ENCODE measurements at places on chromosomes 6 and 20.

DNA sequence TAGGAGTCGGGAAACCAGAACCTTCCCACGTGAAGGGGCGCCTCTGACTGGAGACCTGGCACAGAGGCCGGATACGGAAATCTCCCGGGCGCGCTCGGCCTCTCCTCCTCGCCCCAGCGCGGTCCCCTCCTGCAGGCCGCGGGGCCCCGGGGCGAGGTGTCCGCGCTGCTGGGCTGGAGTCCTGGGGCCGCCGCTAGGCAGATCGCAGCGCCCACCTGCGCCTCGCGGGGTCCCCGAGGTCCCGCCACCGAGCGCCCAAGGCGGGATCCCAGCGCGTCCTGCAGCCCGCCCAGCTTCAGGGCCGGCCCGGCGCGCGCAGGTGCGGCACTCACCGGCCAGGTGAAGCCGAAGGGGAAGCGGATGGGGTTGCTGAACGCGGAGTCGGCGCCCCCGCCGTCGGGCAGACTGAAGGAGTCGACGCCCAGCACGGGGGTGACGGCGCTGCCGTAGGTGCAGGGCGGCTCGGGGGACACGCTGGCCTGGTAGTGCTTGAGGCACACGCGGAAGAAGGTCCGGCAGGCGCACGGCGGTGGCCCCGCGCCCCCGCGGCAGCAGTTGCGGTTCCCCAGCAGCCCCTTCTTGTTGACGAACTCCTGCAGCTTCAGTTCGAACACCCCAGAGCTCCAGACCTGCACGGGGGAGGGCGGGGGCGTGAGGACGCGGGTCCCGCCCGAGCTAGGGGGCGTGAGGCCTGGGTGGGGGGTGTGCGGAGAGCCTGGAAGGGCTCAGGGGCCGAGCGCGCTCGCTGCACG lies 1.5 kb downstream of the DLL1 start:
- DNase-seq, result no peak

- peak; percentile 57 for DNase-seq
These were observed 17.8 kb upstream of the HSF2 start for GRCh38 chr6:122381494-122382265.

DNA sequence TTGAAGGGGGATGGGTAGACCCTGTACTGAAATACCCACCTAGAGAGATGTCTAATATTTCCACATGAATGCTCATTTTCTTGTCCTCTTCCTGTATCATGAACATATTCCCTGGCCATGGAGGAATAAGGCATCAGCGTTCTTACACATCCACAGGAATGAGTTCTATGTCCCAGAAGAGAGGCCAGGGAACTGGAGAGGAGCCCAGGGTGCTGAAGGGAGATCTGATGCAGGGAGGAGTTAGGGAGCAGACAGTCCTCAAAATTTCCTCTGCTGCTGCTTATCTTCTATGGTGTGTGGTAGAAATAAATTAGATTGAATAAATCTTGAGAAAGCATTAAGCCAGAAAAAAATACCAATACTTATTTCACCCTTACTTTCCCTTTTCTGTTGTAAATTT lies 295.0 kb downstream of the KCNQ5 start:
- DNase-seq, result no peak

DNA sequence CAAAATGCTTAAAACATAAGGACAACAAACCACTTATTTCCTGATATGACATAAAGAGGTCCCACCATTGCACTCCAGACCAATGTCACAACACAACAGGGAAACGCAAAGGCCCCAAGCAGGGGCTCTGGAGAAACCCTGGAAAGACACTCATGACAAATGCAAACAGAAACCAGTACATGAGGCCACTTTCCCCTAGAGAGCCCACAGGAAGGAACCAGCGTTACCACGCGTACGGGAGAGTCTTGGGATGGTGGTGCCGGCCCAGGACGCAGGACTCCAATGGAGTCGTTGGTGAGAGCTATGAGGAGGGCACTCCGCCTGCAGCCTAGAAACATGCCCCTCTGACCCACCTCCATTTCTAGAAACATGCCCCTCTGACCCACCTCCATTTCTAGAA lies 20.2 kb downstream of the GMEB2 start:
- no peak for DNase-seq

GRCh38 chr6:118708744-118709143 lies 57.4 kb upstream of the CEP85L start:
- peak; percentile 38 for DNase-seq

GRCh38 chr20:671252-672030 lies 4.2 kb downstream of the SCRT2 start:
- no peak for DNase-seq

GRCh38 chr6:16486661-16487060 lies 248.3 kb downstream of the GMPR start:
- DNase-seq, result no peak

DNA sequence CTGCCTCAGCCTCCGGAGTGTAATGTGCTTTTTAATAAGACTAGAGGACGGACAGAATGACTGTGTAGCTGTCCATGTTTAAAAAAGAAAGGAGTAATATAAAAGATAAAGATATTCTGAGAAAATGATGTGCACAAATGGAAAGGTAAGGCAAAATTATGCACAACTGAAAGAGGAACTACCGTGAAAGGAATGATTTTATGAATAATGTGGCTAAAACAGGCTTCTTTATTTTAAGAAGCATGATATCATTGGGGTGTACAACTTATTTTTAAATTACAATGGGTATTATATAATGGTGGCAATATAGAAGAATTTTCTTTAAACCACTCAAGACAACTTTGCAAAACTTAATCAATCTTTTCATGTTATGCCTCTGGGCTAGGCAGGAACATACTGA lies 78.1 kb downstream of the FIG4 start:
- no peak for DNase-seq

DNA sequence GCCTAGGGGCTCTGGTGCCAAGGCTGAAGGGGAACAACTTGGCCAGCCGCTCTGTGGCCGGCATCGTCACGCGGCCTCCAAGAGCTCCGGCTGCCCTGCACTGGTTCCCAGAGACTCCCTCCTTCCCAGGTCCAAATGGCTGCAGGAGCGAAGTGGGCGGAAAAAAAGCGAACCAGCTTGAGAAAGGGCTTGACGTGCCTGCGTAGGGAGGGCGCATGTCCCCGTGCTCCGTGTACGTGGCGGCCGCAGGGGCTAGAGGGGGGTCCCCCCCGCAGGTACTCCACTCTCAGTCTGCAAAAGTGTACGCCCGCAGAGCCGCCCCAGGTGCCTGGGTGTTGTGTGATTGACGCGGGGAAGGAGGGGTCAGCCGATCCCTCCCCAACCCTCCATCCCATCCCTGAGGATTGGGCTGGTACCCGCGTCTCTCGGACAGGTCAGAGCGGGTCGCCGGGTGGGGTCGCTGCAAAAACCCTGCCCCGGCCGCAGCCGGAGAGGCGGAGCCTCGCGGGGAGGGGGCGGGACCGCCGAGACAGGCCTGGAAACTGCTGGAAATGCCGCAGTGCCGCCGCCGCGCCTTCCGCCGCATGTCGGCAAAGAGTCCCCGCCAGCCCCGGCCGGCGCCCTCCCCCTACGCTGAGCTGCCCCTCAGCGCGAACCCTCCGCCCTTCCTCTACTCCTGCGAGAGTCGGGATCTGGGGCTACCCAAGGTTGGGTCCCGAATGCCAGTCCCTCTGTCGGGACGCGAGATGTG lies 814 bp upstream of the HSP90AB1 start:
- DNase-seq, result peak; percentile 75

GRCh38 chr6:125804264-125804663 lies 13.5 kb downstream of the NCOA7 start:
- no peak for DNase-seq

DNA sequence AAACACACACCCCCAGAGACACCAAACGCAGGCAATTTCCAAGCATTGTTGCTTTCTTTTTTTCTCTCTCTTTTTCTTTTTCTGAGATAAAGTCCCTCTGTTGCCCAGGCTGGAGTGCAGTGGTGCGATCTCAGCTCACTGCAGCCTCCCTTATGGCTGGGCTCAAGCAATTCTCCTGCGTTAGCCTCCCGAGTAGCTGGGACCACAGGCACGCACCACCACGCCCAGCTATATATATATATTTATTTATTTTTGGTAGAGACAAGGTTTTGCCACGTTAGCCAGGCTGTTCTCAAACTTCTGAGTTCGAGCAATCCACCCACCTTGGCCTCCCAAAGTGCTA lies 14.0 kb upstream of the SRSF3 start:
- no peak for DNase-seq

GRCh38 chr20:2800521-2801285 lies at the start of gene CPXM1:
TSS of gene CPXM1 (minus strand) at chr20:2800627. CDS start at chr20:2800572, 55 bp downstream.
- DNase-seq, result no peak

- no peak for DNase-seq
These were observed 40.3 kb downstream of the AKAP7 start for GRCh38 chr6:131175564-131175963.

DNA sequence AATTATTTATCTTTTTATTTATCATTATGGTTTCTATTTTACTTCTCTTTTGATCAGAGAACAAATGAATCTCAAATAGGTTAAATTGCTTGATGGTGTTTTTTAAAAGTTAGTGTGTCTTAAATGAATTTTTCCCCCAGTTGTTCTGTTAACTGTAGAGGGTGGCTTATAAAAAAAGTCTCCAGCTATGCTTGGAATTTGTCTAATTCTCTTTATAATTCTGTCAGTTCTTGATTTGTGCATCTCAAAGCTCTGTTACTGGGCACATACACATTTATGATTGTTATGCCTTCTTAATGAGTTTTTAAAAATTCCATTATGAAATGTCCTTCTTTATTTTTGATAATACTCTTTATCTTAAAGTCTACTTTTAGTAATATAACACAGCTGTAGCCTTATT lies 58.0 kb downstream of the LIN28B start:
- no peak for DNase-seq

DNA sequence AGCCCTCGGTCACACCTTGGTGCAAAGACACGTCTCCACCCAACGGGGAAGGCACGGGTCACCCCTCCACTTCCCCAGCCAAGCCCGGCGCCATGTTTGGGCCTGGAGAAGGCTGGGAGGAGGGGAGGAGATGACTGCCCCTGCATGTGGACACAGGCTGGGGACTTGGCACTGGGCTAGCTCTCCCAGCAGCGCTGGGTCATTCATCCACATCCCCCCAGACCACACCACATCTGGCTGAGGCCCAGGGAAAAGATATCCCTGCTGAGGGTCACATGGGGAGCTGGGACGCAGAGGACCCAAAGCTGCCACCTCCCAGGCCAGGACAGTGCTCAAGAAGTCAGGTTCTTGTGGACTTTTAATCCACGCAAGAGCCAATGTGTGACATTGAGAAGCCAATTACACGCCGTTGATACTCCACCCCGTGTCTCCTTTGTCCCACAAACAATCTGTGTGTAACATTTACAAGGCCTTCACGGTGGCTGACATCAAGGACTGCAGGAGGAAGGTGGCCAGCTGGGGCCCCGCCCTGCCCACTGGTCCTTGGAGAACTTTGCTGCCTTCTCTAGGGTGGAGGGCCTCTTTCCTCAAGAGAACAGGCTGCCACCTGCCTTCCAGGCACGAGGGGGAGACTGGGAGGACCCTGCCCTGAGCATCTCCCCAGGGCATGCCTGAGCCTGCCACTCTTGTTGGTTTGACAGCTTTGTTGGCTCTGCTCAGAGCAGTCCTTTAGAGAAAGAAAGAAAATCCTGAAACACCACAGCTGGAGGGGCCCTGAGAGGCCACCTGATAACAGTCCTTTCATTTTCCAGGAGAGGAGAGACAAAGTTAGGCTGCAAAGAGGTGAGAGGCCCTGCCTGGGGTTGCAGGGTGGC lies 5.3 kb upstream of the IP6K3 start:
- DNase-seq, result no peak

DNA sequence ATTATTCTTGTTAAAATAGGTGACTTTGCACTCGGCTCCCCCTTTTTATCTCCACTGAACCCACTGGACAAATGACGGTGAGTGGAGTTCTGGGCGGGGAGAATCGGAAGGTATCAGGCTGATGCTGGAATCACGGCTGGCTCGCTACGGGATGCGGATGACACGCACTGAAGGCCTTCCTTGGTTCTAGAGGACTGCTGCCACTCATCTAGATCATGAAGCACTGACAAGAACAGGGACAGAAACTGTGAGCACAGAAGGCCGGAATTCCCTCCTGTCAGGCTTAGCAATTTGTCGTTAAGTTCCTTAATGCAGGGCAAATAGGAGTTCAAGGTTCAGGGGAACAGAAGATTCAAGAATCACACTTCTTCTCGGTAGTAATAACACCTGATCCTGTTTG lies 89.9 kb upstream of the MPC1 start:
- DNase-seq, result no peak

GRCh38 chr6:167491438-167492099 lies 166.7 kb downstream of the TTLL2 start:
- DNase-seq, result no peak

- DNase-seq, result no peak
These were observed 19.7 kb downstream of the ACSS2 start for GRCh38 chr20:34896086-34896621.

- DNase-seq, result peak; percentile 73
These were observed 15.5 kb upstream of the CLDN20 start for GRCh38 chr6:155248008-155249001.

DNA sequence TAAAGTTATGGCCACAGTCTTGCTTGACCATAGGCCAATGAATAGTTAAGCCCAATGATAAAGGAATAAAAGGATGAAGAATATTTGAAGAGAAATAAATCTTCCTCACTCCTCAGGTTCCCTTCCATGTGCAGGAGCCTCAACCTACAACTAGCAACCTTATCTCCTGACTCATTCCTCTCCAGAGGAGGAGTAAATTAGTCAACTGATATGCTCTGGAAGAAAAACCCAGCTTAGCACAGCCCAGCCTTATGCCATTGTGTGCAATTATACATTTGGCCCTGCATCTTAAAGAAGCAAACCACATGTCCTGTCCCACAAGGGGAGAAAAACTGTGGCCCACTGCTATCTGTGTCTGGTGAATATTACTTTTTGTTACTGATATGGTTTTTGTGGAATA lies 82.1 kb downstream of the PHIP start:
- no peak for DNase-seq

DNA sequence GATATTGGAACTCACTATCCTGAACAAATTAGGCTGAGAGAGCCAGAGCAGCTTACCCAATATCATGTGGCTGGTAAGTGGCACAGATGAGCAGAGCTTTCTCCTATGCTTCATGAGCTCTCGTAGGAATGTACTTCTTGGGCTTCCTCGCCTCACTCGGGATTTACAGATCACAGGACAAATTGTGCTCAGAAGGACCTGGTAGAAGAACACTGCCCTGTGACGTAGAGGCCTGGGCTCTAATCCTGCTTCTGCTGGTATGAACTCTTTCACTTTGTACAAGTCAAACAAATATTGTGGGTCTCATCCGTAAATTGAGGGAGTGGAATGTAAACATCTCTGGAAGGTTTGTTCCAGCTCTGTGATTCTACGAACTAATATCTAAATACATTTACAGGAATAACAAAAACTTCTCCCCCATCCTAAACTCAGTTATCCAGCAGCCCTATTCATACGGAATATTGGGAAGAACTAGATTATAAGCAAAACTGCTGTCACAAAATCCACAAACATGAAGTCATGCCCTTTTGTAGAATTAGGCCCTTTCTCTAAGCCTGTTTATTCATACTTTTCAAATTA lies 187.6 kb downstream of the CLIC5 start:
- DNase-seq, result no peak

Measured in RWPE1 (cell line).